ENCODE measurements at places on chromosomes 6 and 20.

GRCh38 chr20:10854976-10855375 is 181.2 kb upstream of the JAG1 start:
- DNase-seq = no peak

DNA sequence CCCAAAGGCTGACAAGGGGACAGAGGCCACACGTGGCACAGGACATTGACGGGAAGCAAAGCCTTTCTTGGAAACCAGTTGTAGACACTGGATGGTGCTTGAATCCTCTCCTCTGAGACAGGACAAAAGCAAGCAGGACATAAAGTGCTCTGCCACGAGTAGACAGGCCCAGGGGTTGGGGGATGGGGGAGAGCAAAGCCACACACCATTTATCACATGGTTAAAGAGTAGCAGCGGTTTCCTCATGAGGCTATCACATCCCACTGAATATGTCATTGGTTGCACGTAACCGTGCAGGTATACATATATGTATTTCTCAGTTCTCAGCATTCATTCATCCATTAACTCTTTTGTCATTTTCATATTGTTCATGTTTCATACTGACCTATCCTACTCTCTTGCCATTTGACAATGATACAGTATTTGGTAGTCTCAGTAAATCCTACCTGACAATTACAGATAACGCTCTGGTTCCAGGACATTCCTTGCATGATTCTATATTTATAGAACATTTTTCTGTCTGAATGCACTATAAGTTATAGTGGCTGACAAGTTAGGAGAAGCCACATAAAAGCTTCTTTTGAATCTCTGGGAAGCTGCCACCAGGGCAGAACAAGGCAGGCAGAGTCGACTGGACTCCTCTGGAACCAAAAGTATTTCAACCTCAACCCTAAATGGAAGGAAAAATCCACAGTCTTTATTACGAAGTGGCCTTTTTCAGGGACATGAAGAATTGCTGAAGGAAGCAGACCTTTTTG is 23.5 kb downstream of the METTL24 start:
- no peak for DNase-seq

GRCh38 chr20:6012179-6012578 is 41.7 kb downstream of the LRRN4 start:
- DNase-seq = no peak

DNA sequence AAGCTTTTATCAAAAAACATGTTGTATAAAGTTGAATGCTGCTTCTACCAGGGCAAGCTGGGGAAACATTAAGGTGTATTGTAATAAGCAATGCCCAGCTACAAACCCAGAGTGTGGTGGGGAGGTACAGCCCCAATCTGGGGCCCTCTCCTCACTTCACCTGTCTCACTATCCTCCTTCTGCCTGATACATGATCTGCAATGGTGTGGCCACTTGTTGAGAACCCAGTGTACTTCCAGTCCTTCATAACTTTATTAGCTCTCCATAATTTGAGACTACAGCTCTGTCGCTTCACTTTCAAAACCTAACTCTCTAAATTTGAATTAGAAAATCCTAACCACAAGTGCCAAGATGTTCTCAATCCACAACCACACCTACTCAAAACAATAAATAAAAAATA is 84.9 kb downstream of the EPB41L2 start:
- DNase-seq = no peak

- DNase-seq = no peak
These were observed 27.7 kb downstream of the DSE start for GRCh38 chr6:116398316-116399010.

DNA sequence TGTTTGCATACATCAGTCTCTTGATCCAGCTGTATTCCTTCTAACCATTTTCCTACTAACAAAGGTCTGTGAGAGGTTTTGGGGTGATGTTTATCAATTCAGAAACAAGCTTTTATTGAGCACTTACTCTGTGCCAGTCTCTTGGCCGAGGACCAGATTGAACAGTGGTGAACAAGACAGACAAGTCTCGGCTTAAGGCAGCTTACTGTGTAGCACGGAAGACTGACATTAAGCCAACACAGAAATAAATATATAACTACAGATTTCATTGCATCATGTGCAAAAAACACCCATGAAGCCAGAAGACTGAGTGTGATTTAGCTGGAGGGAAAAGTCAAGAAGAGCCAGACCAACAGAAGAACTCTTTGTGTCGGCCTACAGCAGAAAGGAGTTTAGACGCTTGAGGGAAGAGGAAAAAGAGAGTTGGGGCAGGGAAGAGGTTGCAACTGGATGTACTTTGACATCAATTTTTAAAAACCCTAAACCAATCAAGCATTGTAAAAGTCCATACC is 549.6 kb upstream of the CITED2 start:
- no peak for DNase-seq

GRCh38 chr6:42742116-42742894 is 3.6 kb downstream of the TBCC start:
- DNase-seq = no peak

- no peak for DNase-seq
These were observed 143.3 kb upstream of the MAP3K7 start for GRCh38 chr6:90730151-90730673.

- DNase-seq = no peak
These were observed 174.0 kb upstream of the KCNK16 start for GRCh38 chr6:39496456-39496855.

DNA sequence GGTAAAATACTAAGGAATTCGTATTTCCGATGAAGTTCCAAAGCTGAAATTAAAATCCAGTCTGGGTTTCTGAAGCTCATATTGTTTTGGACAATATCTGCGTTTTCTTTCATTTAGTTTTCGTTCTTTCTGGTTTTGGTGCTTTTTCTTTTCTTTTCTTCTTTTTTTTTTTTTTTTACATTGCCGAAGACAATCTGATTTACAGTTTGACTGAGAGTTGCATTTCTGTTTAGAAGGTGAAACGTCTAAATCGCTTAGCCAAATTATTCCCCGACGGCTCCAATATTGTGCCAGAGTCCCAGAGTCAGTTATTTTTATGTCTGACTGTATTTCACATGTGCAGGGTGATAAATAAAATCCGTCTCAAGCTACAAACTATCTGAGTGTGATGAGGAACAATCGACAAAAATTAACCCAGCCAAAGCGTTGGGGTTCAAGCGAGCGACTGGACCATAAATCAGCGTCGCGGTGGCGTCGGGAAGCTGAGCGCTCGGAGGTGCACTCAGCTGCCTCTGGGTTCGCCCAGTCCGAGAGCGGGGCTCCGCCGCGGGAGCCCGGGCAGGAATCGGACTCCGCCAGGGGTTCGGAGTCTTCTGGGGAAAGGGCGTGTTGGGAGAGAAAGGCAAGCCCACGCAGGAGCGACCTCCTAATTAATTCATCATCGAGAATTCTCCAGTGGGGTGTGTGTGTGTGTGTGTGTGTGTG is 8.2 kb upstream of the TBX18 start:
- DNase-seq = no peak

DNA sequence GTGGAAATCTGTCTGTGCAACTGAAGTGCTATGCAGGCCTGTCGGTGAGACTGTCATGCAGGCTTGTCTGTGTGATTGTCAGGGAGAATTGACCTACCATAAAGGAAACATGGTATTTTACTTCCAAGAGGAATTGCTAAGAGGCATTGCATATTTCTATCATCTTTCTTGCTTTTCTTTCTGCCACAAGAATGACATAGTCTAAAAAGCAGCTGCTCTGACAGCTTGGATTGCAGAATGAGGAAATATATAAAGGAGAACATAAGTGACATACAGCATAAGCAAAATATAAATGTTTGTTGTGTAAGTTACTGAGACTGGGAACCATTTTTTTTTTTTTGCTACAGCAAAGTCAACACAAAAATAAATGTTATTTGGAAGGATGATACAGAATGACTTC is 105.1 kb downstream of the MANEA start:
- DNase-seq = no peak

DNA sequence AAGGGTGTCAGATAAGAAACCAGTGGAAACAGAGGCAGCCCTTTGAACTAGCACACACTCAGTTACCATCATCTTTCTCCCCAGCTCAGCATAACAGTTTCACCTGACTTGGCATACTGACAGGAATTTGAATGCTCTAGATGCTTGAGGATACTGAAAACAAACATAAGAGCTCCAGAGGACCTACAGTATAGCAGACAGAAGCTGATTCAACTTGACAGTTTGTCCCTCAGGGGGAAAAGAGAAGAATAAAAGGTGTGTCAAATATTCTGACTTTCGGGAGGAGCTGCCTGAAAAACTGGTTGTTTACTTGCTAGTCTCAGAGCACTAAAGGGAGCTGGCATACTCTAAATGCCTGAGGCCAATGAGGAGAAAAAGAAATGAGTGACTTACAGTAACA is 35.1 kb downstream of the EYS start:
- no peak for DNase-seq

GRCh38 chr20:63457737-63458136 is 14.7 kb downstream of the KCNQ2 start:
- no peak for DNase-seq

DNA sequence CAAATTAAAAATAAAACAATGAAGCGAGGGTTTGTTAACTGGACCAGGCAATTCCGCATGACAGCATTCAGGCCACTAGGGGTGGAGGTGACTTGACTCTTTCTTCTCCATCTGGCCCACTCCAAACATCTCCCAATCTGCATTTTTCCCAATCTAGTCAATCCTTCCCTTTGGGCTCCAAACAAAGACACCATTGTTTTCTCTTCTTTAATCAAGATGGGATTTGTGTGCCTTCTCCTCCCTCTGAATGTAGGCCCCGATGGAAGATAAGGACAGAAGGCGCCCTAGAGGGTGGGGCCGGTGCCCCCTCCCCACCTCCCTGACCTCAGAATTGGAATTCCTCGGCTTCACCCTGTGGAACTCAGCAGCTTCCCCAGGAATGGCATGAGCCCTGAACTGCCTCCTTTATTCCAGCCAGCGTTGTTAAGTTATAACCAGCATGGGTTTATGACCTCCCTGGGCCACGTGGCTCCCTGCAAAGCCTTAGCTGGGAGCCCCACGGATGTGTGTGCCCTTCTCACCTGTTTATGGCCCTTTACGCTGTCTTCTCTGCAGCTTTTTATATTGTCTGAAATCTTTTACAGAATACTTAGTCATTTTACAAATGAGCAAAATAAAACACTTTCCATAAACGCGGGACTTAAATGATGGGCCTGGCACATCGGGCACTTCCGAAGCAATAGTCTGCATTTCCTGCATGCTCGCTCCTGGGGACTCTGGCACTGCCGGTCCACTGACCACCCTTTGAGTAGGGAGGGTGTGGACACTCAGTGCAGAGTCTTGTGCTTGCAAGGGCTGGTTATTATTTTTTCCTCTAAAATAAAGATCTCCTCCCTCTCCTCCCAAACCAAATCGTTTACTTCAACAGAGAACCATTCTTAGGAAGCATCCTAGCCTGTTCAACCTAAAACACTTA is 24.5 kb downstream of the OVOL2 start:
- no peak for DNase-seq

DNA sequence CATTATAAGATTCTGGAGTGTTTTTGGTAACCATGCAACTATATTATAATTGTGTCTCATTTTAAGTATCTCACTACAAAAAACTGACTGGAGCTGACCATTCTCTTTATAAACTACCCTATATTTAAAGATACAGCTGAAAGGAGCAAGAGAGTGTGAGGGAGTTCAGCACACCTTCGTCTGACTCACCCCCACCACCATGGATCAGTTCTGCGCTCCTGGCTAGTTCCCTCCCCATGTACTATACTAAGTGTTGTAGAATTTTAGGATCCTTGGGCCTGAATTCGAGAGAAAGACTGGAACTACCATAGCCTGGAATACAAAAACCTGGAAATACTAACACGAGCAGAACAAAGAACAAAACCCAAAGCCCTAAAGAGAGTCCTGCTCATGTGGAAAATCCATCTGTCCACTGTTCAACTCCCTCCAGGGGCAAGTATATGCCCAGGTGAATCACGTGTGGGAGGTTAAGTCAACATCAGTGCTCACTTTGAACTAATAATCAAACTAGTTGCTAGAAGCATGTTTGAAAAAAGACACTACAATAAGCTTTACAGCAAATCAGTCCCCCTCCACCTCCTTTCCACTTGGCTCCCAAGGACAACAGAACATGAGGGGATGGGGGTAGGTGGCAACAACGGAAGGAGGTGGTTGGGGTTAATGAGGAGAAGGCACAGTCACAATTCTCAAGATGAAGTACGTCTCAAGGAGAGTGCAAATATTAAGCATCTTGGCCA is 46.8 kb downstream of the ELOVL5 start:
- no peak for DNase-seq

GRCh38 chr6:102902471-102902870 is 1509.0 kb downstream of the GRIK2 start:
- no peak for DNase-seq

GRCh38 chr20:5893621-5894020 is 56.7 kb downstream of the TRMT6 start:
- no peak for DNase-seq
